8988T (cell line): ENCODE measurements at places on chromosomes 1 and 21.

DNA sequence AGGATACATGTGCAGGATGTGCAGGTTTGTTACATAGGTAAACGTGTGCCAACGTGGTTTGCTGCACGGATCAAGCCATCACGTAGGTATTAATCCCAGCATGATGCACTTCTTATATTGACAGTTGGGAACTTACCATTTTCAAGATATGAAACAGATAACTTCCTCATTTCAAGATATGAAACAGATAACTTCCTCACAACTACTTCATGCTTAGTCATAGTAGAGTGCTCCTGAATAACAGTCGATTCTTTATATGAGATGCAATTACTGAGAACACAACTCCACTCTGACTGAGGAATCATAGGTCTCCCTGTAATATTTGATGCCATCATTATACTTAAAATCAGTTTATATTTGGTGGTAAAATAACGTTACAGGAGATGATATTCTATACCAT, 1124.3 kb downstream of the AMY1C start:
- no peak for DNase-seq

DNA sequence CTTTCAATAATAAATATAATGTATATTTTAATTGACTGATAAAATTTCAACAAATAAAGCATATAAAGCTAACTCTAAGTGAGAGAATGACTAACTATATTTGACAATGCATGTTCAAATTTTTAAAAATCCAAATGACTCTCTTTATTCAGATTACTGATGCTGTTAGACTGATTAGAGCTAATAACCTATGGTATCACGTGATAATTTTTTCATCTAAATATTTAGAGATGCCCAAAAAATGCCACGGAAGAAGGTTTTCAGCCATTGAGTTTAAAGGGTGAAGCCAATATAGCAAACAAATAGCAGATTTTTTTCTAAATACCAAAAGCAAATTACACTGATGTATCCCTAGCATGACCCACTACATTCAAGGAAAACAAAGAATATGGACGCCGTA, 61.1 kb upstream of the OR10J4 start:
- no peak for DNase-seq

GRCh38 chr1:4310396-4310923, 343.9 kb upstream of the AJAP1 start:
- DNase-seq: no peak

DNA sequence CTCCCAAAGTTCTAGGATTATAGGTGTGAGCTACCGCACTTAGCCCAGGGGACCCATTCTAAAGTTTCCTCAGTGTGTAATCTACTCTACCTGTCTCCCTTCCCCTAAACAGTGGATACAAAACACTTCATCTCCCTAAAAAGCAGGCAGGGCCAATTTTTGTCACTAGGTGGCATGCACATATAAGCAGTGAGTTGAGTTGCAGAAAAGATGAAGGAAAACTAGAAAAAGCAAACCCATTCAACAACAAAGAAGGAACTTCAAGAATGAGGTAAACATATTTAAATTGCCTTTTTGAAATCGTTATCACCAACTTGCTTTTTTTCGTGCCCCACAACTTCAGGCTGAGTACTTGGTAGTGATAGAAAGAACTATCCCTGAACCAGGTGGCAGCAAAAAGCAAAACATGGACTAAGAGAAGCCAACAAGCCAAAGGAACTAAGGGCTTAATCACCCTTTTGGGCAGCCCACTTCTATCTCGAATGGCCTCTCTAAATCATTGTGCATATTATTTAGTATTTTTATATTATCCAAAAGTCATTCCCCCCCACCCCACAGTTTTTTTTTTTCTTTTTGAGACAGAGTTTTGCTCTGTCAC, 19.7 kb upstream of the ALDH9A1 start:
- DNase-seq: no peak

DNA sequence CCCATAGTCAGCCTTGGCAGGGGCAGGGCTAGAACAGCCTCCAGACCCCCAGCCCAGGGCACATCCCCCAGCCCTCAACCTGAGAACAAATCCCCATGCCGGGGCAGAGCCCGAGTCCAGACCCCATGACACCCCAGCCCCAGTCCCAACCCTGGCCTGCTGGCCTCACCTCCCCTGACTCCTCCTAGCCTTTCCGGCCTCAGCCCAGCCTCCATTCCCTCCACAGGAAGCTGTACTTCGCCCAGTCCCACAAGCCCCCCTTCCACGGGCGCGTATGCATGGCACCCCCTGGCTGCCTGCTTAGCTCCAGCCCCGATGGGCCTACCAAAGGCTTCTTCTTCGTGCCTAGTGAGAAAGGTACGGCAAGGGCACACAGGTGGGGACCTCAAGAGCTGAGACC, 50.4 kb downstream of the DISP3 start:
- no peak for DNase-seq

GRCh38 chr1:64482720-64483119, 12.8 kb downstream of the CACHD1 start:
- DNase-seq: no peak

GRCh38 chr1:10146391-10146790, 64.0 kb upstream of the KIF1B start:
- DNase-seq: no peak

DNA sequence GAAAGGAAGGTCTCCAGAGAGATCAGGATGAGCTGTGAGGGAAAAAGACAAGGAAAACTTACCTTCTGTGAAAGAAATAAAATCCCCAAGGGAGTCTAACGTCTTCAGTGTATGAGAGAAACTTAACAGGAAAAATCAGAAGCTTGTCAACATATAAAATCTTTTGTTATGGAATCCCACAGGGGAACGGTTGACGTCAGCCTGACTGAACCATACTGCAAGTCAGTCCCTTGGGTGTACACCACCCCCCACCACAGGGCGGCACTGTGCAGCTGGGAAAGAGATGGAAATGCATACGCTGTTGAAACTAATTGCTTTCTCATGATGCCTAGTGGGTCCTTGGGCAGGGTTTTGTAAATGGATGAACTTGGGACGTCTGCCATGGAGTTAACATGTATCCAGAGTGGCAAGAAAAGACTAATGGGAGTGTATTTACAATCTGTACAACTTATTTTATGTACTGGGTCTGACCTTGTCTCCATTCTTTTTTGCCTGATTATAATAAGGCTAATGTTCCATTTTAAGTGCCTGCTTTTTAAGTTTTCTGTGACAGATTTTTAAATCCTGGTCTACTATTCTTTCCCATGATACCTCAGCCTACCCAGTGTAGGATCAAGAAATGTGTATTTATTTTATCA, 22.7 kb downstream of the UTP25 start:
- DNase-seq: peak; percentile 40

DNA sequence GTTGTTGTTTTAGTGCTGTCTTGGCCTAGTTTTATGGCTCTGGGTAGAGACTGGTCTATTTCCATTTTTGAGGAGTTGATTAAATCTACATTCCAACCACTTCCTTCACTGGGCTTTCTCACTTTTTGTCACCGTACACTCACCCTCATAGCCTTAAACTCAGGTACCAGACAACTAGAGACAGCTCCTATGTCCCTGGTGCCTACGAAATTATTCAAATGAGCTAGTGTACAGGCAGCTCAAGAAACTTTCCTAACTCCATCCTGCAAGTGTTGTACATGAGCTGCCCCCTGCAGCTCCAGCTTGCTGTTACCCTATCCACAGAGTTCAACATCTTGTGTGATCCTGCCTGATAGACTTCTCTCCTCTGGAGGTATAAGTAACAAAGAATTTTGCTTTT, 704.8 kb upstream of the RGS18 start:
- DNase-seq: no peak
